Fibroblast of upper back skin (primary cell): ENCODE measurements at places on chromosomes 4 and X.

DNA sequence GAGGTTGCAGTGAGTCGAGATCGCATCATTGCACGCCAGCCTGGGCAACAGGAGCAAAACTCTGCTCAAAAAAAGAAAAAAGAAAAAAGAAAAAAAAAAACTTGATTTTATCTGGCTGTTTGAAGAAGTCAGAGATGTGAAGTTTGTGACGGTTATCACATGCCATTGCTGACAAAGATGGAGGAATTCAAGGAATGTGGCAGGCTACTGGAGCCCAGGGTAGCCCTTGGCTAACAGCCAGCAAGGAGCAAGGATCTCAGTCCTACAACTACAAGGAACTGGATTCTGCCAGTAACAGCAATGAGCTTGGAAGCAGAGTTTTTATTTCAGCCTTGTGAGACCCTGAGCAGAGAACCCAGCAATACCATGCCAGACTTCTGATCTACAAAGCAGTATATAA lies 24.3 kb upstream of the TET2 start:
- DNase-seq, result peak; percentile 65

DNA sequence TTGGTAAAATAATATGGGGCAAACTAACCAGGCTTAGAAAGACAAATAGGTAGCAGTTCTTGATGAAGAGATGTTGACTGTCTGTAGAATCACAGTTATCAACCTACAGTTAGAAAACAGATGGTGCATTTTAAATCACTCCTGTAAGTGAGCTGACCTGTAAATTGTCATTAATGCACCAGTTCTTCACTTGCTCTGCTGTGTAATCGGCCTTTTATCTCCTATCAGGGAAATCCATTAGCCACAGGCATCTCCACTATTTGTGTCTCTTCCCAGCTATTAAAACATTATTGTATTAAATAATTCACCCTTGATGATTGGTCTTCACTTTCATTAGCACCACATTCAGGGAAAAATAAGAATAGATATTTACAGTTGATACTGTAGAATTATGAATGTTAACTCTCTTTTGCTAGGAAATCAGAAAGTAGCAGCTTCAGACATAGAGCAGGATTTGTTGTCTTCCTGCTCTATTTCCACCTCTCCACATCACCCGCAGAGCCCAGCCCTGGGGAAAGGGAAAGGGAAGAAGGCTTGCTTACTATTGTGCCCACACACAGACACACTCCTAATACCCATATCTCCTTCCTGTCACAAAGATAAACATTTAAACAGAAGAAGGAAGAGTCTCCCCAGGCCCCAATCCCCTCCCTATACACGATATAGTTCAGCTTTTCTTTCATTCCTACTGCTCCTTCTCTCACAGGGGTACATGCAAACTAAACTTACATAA lies 97.1 kb downstream of the REELD1 start:
- no peak for DNase-seq

- peak; percentile 41 for DNase-seq
Observed at GRCh38 chrX:40146262-40147125, 48.7 kb upstream of the BCOR start.

- peak; percentile 30 for DNase-seq
Observed at GRCh38 chr4:70768301-70768948, 46.7 kb downstream of the RUFY3 start.

- DNase-seq, result peak; percentile 59
Observed at GRCh38 chr4:165383591-165384073, 4.8 kb downstream of the CPE start.

GRCh38 chrX:68989456-68989855 lies 160.6 kb downstream of the EFNB1 start:
- DNase-seq, result no peak

DNA sequence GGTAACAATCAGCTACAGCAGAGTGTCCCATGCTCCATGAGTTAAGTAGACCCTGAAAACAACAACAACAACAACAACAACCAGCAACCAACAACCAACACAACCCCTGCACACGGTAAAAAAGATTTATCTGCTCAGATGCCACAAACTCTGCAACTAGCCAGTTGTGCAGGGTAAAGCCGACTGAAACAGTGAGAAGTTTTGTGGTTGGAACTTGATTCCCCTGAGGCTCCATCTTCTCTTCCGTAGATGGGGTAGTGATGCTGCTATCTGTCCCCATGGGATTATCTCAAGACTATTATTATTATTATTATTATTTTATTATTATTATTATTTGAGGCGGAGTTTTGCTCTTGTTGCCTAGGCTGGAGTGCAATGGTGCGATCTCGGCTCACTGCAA lies 50.6 kb upstream of the RAPGEF2 start:
- no peak for DNase-seq

DNA sequence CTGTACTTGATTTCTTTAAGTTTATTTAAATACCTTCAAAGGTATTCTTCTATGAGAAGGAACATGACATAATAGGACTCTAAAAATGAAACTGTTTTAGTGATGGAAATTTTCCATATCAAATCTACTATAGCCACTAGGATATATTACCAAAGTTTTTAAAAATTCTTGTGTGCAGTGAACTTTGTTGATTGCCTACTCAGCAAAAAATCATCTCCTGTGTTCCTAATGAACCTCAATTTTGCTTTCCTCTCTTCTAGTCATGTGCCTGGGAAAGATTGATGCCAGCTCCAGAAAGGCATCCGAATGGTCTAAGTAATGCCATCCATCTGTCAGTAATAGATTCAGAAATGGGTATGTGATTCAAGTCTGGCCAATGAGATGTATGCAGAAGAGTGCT lies 111.1 kb downstream of the ANXA3 start:
- no peak for DNase-seq

- DNase-seq, result peak; percentile 76
Observed at GRCh38 chr4:17817027-17817426, 6.2 kb downstream of the NCAPG start.
